Ecto neural progenitor cell (in vitro differentiated cells): ENCODE measurements at places on chromosomes 1 and 21.

DNA sequence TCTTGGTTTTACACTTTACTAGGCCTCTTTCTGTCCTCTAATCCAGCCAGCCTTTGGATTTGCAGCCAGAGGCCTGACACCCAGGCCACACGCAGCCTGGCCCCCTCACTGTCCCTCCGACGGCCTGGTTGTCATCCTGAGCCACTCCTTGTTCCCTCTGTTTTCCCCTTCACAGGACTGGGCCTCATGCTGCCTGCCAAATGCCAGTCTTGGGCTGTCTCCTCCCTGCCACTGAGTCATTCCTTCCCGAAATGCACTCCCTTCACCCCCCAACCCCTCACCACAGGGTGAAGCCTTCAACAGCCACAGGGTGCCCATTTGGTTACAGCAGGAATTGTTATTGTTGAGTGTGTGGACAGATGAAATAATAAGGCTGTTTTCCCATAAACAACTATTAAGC is 21.3 kb downstream of the ACOT11 start:
- no peak for DNase-seq

GRCh38 chr1:247848346-247848745 is 6.7 kb upstream of the OR11L1 start:
- DNase-seq, result no peak

DNA sequence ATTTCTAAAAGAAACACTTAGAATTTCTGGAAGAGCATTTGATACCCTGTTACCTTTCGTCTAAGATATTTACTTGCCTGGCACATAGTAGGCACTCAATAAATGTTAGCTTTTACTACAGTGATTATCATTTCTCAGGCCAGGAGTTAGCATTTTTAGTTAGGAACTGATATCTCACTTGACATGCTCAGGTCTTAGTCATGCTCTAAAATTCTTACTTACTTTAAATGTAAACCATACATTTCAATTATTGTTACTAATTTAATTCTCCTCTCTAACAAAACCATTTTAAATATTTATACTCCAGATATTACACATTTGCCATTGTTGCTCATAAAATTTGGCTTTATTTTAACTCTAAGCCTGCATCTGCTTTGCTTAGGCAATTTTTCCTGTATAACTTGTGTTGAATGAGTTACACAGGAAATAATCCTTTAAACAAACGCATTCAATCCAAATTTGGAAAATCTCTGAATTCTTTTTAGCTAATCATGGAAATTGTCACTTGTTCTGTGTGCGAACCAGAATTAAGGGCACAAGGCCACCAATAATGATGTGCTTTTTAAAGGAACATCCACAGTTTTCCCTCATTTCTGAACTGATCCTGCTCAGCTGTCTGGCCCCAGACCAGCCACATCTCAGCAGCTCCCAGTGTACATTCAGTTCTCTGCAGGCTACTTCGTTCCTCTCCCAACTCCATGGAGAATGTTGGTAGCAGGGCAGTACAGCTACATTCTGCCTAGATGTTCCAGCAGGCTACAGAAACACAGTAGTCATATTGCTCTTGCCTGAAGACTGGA is 15.6 kb downstream of the NIBAN1 start:
- no peak for DNase-seq

GRCh38 chr1:234772345-234773147 is 162.6 kb upstream of the IRF2BP2 start:
- DNase-seq, result no peak

DNA sequence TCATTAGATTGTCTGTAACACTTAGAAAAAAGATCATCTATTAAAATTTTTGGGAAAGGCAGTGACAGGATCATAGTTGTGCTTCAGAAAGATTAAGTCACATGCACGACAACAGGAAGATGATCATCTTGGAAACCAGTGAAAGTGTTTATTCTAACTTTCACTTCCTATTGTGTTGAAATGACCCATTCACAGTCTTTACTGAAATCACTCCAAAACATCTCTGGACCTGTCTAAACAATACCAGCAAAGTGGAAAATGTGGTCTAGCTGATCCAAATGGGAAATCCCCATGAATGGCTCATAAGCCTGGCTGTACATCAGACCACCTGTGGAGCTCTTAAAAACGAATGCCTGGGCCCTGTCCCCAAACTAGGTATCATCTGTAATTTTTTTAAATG is 111.1 kb upstream of the ETV3 start:
- no peak for DNase-seq

- DNase-seq, result no peak
These were observed 129.5 kb downstream of the TRABD2B start for GRCh38 chr1:47867438-47868347.

DNA sequence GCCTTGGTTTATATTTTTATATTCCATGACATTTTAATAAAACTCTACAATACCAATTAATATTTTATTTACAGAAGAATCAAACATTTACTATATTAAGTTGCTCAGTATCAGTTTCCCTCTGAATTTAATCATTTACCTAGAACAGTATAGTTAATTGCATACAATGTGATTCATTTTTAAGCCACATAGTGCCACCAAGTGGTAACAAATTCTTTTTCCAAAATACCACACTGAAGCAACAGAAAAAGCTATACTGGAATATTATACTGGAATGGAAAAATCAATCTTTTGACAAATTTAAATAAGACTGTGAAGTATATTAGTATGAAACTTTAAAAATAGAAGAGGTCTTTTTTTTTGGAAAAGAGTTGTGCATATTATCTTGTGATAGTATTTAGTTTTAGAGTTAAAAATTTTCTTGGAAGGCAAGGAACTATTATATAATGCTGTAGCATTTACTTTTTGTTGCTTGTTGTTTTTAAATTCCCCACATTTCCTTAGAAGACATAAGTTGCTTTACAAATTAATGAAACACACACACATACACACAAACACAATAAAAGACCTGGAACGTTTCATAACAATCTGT is 57.3 kb downstream of the ZNF644 start:
- no peak for DNase-seq

GRCh38 chr1:66730462-66730861 is 21.8 kb upstream of the DYNLT5 start:
- DNase-seq, result no peak

- no peak for DNase-seq
These were observed 460.2 kb downstream of the KIF26B start for GRCh38 chr1:245615001-245615400.

DNA sequence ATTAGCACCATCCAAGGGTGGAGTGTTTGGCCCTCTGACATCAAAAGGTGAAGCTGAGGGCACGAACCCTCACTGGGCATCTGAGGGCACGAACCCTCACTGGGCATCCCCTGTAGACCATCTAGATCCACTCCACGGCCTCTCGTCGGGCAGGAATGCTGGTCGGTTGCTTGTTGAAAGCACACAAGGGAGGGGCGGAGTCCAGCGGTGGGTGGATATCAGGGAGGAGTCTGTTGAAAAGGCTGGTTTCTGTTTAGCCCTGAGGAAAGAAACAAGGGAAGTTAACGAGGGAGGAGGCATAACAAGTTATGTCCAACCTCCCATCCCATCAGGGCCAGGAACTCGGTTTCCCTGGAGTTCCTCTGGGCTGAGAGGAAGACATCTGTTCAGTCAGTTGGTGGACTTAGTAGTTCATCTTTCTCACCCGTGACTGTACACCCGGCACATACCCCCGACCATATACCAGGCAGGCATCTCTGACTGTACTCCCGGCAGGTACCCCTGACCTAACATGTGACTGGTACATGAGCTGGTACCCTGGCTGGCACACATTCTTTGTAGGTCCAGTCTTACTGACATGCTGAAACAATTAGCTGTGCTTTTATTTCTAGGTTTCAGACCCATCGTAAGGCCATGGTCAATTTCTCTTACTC is 32.1 kb upstream of the PDE9A start:
- DNase-seq, result no peak

- DNase-seq, result no peak
These were observed 150.8 kb downstream of the TGFB2 start for GRCh38 chr1:218495931-218496330.

GRCh38 chr1:20342294-20343148 is 51.8 kb downstream of the VWA5B1 start:
- peak; percentile 63 for DNase-seq

DNA sequence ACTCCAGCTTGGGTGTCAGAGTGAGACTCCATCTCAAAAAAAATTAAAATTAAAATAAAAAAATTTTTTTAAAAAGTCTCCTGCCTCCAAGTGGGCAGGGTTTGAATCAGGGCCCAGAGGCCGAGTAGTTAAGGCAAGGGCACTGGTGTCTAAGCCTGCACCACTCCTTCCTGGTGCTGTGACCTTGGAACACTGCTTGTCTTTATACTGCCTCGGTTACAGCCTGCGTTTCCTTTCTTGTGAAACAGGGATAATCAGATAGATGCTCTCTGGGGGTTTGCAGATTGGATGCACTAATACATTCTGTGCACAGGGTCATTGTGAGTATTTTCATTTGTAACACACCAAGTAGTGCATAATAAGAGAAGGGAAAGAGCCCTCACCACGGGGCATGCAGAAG is 58.4 kb upstream of the EFHD2 start:
- no peak for DNase-seq

DNA sequence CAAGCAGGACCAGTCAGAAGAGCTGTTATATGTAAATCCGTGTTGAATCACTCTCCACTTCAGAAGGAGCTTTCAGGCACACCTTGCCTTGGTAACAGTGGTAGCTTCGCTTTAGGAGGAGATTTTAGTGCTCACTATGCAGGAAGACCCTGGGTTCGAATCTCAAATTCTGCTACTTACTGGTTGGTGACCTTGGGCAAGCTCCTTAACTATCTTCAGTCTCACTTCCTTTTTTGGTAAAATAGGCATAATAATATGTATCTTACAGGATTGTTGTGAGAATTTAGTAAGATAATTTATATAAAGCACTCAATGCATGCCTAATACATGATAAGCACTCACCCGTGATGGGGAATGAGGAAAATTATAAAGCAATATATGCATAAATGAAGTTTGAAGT is 46.7 kb upstream of the GPR52 start:
- no peak for DNase-seq

GRCh38 chr1:8111560-8111959 is 85.5 kb upstream of the ERRFI1 start:
- DNase-seq, result no peak

- DNase-seq, result no peak
These were observed 7.8 kb upstream of the FCMR start for GRCh38 chr1:206929524-206929923.

GRCh38 chr1:245160288-245160687 is 5.5 kb downstream of the KIF26B start:
- no peak for DNase-seq

DNA sequence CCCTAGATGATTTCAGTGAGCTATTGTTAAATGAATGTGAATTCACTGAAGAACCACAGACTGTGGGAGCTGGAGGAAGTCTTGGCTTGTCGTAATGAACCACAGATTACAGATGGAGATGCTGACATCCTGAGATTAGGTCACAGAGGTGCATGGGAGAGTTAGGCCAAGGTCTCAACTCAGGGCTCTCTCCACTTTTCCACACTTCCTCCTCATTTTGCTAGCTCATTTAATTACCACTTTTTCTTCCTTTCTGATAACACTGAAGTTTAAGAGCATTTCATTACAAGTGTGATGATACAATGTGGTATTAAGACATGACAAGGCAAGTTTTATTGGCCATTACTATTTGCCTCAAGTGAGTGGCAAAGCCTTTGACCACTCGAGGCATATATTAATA is 30.8 kb downstream of the ST6GALNAC3 start:
- no peak for DNase-seq

DNA sequence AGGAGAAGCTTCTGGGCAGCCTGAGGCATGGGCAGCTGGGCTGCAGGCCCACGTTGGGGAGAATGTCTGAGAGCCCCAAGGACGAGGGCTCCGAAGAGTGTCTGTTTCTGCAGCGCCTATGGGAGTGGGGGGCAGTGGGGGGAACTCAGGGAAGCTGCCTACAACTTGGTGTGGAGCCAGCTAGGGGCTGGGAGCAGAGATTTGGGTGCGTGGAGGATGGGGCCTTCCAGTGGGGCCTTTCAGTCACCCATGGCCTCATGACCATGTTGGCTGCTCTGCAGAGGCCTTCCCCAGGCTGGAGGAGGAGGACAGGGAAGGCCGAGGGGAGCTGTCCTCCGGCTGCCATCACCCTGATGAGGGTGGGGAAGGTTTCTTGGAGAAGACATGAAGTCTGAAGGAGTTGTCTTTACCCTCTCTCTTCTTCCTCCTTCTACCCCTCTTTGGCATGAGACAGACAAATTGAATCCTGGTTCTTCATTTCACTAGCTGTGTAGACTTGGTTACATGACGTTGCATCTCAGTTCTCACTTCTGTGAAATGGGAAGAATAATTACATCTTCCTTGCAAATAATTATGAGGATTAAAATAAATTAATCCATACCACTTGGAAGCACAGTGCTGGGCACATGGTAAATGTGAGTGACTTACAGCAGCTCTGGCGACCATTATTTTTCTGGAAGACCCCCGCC is 8.3 kb downstream of the PPFIA4 start:
- DNase-seq, result no peak

- no peak for DNase-seq
These were observed 408.1 kb upstream of the USP24 start for GRCh38 chr1:55623311-55623710.

DNA sequence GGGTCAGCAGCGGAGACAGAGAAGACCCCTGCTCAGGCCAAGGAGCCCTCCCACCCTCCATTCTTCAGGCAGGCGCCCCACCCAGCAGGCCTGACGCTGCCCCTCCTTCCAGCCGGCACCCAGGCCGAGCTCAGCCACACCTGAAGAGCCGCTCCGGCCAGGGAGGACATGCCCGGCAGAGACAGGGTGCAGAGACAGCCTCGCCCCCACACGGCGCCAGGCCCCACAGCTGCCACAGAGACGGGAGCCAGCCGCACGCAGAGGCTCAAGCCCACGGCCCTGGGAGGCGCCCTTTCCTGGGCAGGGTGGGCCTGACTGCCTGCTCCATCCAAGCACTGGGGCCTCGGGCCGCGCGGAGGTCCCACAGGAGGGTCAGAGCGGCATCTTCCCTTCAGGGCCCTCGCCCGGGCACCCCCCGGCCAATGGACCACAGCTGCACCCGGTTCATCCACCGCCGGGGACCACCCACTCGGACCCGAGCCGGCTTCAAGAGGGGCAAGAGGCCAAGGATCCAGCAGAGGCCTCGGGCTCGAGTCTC is 5.2 kb downstream of the TTLL10 start:
- no peak for DNase-seq

- no peak for DNase-seq
These were observed 47.8 kb downstream of the CHML start for GRCh38 chr1:241592273-241592958.
